HCT116 (cell line): ENCODE measurements at places on chromosomes 7 and 10.

- no peak for DNase-seq
Measured at GRCh38 chr10:114427124-114427852, 23.0 kb upstream of the AFAP1L2 start.

DNA sequence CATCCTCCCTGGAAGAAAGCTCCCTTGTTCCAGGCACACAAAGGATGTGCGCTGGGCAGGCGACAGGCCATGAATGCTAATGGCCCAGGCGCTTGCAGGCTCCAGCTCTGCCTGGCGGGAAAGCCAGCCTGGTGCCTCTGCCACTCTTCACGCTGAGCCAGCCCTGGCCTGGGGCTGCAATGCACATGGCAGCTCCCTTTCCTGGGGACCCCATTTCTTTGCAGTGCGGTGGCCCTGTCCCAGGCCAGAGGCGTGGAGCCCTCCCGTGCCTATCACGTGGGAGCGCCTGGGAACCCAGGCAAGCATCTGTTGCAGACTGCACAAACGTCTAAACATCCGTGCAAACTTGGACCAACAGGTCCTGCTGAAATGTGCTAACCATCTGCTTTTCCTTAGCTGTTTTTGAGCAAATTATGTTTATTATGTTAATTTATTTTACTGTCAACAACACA, 152.1 kb upstream of the LYZL2 start:
- no peak for DNase-seq

- no peak for DNase-seq
Measured at GRCh38 chr7:118511146-118511545, 286.6 kb downstream of the ANKRD7 start.

DNA sequence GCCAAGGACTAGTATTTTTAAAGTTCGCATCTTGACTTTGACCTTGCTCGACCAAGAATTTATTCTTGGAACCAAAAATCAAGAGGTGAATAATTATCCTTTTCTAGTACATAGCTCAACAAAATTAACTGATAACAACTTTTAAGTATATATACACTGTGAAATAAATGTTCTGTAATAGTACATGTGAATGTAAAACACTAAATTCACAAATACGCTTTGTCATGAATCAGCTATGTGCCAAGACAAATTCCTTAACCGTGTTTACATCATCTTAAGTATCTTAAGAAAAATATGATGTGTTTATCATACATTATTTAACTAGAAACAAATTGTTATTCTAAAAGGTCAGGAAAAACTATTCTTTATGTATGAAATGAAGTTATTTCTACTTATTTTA, 83.3 kb downstream of the CUL2 start:
- no peak for DNase-seq

DNA sequence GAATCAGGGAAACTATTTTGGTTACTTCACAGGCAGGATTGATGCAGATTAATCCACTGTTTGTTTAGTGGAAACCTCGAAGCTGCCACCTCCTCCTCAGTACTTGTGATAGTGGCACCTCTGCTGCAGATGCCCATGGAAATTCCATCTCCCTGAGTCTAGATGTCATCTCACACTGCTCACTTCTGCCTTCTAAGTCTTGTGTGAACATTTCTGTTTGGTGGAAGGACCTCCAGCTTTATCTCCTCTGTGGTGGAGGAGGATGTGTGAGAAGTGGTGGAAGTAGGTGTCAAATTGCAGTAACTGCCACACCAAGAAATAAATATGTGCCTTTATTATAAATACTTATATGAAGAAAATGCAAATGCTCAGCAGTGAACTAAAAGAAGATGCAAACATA, 25.8 kb upstream of the GPR141 start:
- no peak for DNase-seq

- DNase-seq: no peak
Measured at GRCh38 chr7:155567646-155568332, 21.4 kb upstream of the CNPY1 start.

DNA sequence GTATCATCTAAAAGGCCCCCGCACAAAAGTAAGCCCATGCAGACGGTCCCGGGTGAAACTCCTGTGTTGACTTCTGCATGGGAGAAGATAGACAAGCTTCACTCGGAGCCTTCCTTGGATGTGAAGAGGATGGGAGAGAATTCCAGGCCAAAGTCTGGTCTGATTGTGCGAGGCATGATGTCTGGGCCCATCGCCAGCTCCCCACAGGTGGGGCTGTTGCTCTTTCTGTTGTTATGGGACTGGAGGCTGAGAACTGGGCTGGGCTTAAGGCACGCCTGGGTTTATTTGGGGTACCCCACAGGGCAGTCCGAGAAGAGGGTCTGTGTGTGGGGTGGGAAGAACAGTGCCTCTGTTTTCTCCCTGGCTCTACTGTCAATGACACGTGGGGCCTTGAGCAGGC, 14.6 kb downstream of the MINDY4 start:
- DNase-seq: no peak

- DNase-seq: no peak
Measured at GRCh38 chr7:44188480-44189225, 586 bp downstream of the GCK start.

GRCh38 chr7:40120020-40120419, 14.4 kb downstream of the MPLKIP start:
- no peak for DNase-seq

DNA sequence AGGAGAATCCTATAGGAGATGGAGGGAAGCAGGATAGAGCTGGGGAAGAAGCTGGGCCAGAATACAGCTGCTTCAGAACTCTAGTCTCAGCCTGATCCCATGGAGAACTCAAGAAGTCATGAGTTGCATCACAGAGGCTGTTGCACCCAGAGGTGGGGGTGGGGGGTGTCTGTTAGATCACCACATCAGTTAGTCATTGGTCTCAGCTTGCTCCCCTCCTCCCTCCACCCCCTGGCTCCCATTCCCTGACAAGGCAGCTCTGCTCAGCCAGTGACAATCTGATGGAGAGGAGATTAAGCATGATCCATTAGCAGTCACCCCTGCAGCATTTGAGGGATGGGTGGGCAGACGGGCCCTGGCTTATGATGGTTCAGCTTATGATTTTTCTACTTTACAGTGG, 58.4 kb upstream of the FGL2 start:
- no peak for DNase-seq

DNA sequence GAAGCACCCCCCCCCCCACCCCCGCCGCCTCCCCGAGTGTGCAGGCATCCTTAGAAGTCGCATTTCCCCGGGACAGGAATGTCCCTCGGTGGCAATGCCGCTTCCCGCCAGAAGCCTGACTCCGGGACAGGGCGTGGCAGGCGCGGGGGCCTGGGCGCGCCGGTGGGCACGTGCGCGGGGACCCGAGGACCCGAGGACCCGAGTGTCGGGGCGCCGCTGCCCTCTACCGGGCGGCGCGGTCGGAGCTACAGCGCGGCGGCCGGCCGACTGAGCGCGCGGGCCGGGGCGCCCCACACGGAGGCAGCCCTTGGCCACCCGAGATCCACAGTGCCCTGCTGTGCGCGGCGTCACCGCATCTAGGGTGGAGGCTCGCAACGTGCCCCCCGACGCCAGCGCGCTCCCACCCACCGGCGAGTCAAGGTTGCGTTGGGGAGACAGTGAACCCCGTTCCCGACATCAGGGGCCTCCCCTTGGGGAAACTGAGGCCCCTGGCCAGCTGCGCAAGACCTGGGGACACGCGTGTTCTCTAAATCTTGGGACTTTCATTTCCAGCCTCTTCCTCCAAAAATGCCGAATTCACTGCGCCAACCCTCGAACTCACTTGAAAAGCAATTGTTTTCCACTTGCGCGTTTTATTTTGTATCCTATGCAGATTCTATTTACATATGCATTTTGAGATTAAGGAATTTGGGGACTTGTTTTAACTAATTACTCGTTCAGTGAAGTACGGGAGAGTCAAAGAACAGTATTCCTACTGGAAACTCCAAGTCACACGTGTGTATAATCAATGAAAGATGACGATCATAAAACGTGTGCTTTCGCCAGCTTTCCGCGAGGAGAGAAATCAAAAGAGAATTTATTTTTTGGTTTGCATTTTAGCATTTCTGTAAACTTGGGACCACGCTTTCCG, 3.1 kb upstream of the CUX1 start:
- no peak for DNase-seq

- no peak for DNase-seq
Measured at GRCh38 chr10:24462291-24462813, 253.4 kb downstream of the KIAA1217 start.

DNA sequence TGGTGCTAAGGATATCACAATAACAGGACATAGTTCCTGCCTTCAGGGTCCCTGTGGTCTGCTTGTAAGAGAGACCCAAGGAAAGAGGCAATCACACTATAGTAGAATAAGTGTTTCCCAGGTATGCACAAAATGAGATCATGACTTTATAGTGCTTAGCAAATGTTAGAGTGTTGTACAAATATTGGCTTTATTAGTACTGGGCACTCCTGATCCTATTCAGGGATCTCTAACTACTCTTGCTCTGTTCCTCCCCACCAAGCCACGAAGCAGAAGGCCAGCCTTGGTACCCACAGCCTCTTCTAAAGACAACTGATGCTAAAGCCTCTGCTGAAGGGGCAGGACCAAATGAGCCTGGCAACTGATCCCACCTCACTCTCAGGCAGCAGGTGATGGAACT, 75.1 kb downstream of the HERPUD2 start:
- DNase-seq: no peak

DNA sequence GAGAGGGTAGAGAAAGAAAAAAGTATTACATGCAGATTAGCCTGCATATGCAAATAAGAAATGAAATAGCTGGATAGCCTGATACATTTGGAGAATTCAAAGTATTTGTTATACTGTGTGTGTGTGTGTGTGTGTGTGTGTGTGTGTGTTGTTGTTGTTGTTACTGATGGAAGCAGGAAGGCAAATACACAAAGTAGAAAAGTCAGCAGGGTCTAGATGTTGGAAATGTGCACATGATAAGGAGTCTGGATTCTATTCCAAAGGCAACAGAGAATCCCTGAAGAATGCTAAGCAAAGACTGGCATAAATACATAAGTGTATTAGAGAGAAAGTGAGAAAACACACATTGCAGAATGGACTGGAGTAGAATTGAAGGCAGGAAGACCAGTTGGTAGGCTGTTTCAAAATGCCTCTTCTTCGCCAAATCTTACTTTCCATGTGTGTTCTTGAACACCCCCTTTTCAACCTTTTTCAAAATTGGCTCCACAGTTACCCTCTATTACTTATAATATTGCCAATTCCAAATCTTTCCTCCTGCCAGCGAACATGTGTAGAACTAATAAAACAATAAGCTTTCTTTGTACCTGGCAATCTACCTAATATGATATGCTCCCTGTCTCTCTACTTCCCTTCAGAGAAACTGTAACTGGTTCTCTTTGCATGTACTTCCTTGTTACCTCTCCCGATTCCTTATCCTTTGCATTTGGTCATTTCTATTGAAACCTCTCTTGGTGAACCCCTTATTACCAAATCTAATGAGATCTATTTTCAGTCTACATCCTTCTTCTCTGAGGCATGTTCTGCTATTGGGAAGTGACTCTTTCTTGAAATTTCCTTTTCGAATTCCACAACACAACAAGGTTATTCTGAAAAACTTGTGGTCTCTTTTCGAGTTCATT, 6.2 kb downstream of the CPED1 start:
- no peak for DNase-seq

- no peak for DNase-seq
Measured at GRCh38 chr10:51001587-51001986, 72.7 kb upstream of the PRKG1 start.

GRCh38 chr10:53997953-53998352, 803.1 kb downstream of the PCDH15 start:
- DNase-seq: no peak

GRCh38 chr7:148445260-148446044, 145.1 kb upstream of the C7orf33 start:
- no peak for DNase-seq

DNA sequence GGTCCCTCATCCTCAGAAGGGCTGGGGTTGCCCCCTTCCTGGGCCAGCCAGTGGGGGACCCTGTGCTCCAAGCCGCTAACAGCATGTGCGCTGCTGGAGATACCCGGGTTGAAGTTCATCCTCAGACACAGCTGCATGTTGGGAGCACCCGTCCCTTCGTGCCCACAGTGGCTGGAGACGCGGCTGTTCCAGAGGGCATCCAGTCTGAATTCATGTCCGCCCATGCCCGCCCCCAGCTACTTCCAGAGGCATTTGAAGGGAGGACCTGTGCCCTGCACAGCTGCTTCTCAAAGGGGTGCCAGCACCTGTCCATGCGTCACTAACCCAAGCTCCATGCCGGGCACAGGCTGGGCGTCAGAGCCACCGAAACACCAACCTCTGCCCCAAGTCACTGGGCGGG, 68.1 kb upstream of the ADGRA1 start:
- no peak for DNase-seq

GRCh38 chr10:92689663-92690210, at the start of gene HHEX:
Gene HHEX (plus strand): TSS chr10:92689955. CDS start chr10:92689987, 32 bp downstream.
- DNase-seq: peak; percentile 37

- no peak for DNase-seq
Measured at GRCh38 chr10:79928028-79928583, 20.8 kb downstream of the SFTPD start.

DNA sequence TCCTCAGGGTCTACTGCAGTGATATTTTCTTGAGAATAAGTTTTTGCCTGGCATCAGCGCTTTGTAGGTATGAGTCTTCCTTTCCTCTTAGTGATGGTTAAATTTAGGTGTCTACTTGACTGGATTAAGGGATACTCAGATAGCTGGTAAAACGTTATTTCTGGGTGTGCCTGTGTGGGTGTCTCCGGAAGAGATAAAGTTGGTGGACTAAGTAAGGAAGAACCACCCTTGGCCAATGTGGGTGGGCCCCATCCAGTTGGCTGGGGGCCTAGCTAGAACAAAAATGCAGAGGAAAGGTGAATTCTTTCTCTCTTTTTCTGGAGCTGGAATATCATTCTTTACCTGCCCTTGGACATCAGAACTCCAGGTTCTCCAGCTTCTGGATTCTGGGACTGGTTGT, 138.8 kb downstream of the ADCYAP1R1 start:
- no peak for DNase-seq

DNA sequence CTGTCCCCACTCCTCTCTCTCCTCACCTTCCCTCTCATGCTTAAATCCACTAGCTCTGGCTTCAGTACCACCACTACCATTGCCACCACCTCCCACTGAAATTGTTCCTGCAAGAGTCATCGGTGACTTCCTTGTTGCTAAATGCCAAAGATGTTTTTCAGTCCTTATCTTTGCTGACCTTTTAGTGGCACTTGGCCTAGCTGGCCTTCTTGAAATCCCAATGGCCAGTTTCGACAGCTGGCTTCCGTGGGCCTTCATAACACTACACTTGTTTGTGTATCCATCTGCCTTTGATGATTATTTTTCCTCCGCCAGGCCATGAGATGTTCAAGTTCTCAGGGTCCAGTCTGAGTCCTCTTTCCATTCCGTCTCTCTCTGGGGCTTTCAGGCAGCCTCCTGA, 118.2 kb upstream of the NANOS1 start:
- peak; percentile 37 for DNase-seq

GRCh38 chr7:138606236-138606635, 94.9 kb downstream of the SVOPL start:
- DNase-seq: no peak

DNA sequence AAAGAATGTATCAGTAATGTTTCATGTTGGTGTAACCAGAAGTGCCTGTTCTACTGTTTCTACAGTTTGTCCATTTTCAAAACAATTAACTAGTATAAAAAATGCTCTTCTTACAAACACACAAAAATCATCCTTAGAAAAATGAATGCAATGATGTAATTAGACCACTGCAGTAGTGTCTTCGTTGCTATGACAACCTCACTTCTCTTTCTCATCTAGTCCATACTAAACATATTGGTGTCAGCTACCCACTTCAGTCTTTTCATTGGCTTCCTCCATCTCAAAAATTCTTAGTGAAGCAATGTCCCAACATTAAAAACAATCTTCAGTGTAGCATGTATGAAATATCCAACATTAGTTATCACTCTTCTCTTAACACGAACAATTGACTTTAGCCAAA, 1265.8 kb downstream of the REEP3 start:
- DNase-seq: no peak
